ENCODE measurements at places on chromosomes 3 and 15. TPM values are rescaled to one million over a fixed set of nuclear protein-coding genes. Genes with fewer than 3 reads are reported as not detected.

Gene SIN3A
- 65.4 TPM for total RNA-seq

Gene ITGB5
- total RNA-seq = 419 TPM

DNA sequence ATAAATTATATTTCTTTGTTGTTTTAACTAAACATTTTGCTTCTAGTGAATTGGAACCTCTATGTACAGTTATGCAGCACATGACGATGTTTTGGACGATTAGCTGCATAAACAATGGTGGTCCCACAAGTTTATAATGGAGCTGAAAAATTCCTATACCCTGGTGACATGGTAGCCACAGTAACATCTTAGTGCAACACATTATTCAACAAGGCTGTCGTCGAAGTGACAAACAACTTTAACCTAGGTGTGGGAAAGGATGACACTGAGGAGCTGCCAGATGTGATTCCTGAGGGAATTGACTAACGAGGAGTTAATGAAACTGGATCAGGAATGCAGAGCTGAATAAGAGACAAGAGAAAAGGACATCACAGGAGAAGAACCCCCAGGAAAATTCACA, 588.9 kb upstream of the EPHA6 start:
- no peaks in the 10 kb centered on the region for H3K36me3 ChIP-seq
- no peak overlapping the region for H3K27ac ChIP-seq
- no peak for DNase-seq
- no peak overlapping the region for H3K4me3 ChIP-seq
- peaks cover 2% of the 10 kb centered on the region for H3K27me3 ChIP-seq
- H3K4me1 ChIP-seq = no peaks in the 10 kb centered on the region

Gene LRRK1
- total RNA-seq = 16.3 TPM

- peaks cover 2% of the 10 kb centered on the region for H3K27me3 ChIP-seq
- H3K36me3 ChIP-seq = no peaks in the 10 kb centered on the region
- peaks cover 3% of the 10 kb centered on the region for H3K4me1 ChIP-seq
- H3K4me3 ChIP-seq = no peak overlapping the region
These were observed 66.7 kb upstream of the GOLGA8B start for GRCh38 chr15:34650177-34650576.

Data from osteocyte (in vitro differentiated cells).